ENCODE measurements at places on chromosomes 1 and 21.

GRCh38 chr1:232599178-232600041 lies 30.5 kb downstream of the SIPA1L2 start:
- DNase-seq: peak; percentile 53

GRCh38 chr1:20318971-20319370 lies 28.3 kb downstream of the VWA5B1 start:
- peak; percentile 46 for DNase-seq

DNA sequence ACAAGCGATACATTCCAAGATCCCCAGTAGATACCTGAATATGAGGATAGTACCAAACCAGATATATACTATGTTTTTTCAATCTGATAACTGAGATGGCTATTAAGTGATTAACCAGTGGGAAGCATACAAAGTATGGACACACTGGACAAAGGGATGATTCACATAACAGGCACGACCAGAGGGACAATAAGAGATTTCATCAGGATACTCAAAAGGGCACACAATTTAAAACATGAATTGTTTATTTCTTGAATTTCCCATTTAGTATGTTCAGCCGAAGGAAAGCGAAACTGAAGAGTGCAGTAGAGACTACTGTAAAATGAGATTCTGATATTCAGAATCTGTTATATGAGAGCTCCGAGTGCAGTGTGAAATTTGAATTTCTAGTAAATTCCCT lies 10.6 kb downstream of the ZZZ3 start:
- DNase-seq: peak; percentile 77

DNA sequence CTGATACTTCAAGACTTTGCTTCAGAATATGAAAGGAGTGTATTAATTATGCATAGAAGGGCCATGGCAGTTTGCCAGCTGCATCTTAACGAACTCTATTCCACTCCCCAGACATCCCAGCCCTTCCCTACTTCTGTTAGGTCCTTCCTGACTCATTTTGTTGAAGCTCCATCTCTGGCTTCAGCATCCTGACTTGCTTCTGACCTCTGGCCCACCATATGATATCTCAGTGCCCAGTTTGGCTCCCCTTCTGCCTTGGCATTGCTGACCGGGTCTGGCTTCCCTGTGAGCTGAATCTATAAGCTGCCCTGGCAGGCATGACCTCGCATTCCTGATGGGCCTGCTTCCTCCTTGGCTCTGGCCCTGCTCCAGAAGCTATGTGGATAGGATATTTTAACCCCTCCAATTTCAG lies 27.6 kb upstream of the ARHGAP29 start:
- DNase-seq: peak; percentile 70

DNA sequence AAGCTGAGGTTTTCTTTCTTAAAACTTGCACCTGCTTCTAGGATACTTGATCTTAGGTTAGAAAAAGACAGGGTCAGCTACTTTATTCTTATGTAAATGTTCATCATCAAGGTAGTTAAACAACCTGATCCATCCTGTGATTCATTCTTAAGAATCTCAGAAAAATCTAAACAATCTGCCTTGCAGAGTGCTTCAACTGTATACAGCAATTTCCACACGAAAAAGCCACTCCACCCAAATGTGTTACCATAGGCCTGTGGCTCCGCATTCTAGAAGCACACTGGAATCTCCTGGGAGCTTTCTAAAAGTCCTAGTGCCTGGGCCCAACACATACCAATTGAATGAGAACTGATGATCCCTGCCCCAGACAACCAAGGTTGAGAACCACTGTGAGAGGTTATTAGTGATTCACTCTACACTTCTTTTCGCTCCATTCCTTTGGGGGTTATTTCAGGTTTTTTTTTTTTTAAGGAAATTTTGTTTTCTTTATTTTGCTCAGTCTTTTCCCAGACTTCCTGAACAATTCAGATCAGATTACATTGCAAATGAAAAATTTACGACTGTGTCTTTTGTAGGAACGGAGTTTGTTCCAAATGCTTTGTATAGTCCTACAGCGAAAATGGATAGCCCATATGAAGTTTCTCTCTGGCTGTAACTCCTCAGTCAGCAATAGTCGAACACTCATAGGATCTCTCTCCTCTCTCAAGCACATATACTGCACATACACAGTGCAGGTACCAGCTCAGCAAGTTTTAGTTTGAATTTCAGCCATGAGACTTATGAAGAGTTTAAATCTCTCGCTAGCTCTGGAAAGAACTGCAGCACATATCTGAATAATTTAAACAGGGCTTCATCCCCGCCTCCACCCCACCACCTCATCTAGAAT lies 16.1 kb downstream of the SMYD2 start:
- peak; percentile 95 for DNase-seq

- DNase-seq: no peak
Observed at GRCh38 chr1:9309991-9310390, 17.3 kb downstream of the SPSB1 start.

GRCh38 chr21:31735511-31735992 lies 3.6 kb upstream of the SCAF4 start:
- DNase-seq: no peak

DNA sequence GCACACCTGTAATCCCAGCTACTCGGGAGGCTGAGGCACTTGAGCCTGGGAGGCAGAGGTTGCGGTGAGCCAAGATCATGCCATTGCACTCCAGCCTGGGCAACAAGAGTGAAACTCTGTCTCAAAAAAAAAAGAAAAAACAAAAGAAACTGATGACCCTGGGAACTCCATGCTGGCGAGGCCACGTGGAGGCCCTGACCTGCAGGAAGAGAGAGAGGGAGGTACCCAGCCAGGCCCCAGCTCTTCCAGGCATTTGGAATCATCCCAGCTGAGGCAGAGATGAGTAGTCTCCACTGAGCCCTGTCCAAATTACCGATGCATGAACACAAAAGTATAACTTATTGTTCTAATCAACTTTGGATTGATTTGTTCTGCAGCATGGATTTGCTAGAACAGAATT lies 132.0 kb upstream of the ZBTB40 start:
- DNase-seq: no peak

DNA sequence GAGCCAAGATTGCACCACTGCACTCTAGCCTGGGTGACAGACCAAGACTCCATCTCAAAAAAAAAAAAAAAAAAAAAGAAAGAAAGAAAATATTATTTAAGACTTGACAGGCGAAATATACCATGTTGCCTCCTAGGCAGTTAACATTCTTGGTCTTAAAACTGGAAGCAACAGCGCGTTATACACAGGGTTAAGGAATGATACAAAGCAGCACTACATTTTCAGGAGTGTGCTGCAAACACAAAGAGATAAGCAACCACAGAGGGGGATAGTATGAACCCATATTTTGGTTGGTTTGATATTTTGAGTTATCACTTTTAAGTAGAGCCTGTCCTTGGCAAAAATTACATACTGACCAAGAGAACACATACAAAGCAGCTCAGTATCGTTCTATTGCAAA lies 25.1 kb downstream of the USP24 start:
- DNase-seq: no peak

- no peak for DNase-seq
Observed at GRCh38 chr1:36824390-36824861, 209.9 kb downstream of the GRIK3 start.

GRCh38 chr21:45494851-45495680 lies 47.2 kb downstream of the SLC19A1 start:
- DNase-seq: no peak

DNA sequence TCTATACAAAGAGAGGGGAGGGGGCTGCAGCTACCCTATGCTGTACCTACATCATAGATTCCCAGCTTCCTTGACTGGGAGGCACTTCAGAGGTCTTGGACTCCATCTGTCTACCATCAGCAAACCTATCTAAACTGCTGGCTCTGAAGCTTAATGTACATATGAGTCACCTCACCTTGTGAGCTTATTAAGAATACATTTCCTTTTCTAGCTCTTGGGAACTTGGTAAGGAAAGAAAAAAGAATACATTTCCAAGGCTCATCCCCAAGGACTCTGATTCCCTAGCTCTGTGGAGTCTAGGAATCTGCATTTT lies 50.0 kb upstream of the PRELP start:
- DNase-seq: no peak

DNA sequence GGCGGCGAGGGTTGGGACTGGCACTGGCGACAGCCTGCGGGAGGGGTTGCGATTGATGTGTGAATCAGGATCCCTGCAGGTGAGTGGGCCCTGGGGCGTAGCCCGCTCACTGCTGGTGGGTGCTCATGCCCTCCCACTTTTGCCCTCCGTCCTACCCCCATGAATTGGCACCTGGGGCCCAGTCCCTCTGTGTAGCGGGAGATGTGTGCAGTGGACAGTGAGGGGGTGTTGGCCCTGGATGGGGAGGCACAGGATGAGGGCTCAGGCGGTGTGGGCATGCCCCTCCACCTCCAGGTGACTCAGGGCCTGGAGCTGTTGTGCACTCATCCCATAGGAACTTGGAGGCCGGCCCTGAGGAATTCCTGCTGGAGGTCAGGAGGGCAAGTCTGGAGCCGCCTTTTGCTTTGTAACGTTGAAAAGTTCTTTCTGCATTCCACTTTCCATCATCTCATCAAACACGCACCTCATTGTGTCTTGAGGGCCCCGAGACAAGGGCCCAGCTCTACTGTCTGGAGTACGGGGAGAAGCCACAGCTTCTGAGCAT lies 3.0 kb downstream of the PEAR1 start:
- DNase-seq: peak; percentile 97

DNA sequence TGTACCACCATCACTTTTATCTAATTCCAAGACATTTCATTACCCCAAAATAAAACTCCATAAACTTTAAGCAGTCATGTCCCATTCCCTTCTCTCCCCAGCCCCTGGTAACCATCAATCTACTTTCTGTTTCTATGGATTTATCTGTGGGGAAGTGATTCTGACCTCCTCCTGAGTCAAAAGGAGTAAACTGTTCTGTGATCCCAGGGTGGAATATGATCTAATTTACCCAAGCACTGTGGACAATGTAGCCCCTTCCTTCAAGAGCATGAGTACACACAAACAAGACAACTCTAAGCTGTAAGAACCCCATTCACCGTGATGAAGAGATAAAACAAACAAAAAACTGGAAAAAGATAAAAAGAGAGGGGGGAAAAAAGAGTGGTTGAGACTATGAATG lies 77.9 kb downstream of the PLPP3 start:
- DNase-seq: no peak
